ENCODE measurements at places on chromosomes 2 and 18.
A peak's percentile ranks its signal among the peaks of the same experiment; 100 is the strongest.

DNA sequence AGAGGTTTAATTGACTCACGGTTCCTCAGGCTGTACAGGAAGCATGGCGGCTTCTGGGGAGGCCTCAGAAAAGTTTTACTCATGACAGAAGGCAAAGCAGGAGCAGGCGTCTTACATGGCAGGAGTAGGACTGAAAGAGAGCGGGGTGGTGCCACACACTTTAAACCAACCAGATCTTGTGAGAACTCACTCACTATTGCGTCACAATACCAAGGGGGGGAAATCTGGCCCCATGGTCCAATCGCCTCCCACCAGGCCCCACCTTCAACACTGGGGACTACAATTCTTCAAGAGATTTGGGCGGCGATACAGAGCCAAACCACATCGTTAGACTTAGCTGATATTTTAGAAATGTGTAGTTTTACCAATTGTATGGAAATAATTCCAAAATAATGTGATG is 77.6 kb upstream of the SLC4A10 start:
- no peak for DNase-seq

- peak; percentile 82 for DNase-seq
These were observed 345.7 kb downstream of the CYP26B1 start for GRCh38 chr2:71801969-71802368.

- no peak for DNase-seq
These were observed 27.1 kb downstream of the RAB31 start for GRCh38 chr18:9735238-9735637.

DNA sequence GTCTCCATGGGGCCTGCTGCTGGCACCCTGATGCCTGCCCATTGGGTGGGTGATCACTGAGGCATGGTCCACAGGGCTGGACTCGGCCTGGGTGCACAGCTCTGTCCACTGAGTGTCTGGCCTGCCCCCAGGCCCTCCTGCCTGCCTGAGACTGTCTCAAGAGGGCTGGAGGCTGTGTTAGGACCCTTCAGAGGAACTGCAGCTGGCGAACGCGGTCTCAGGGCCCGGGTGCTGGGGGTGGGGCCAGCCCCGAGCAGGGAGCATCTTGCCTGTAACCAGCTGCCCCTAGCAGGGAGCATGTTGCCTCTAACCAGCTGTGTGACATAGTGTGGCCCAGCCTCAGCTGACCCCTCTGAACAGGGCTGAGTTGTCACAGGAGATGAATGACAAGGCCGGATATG is 50.0 kb downstream of the TWIST2 start:
- no peak for DNase-seq

DNA sequence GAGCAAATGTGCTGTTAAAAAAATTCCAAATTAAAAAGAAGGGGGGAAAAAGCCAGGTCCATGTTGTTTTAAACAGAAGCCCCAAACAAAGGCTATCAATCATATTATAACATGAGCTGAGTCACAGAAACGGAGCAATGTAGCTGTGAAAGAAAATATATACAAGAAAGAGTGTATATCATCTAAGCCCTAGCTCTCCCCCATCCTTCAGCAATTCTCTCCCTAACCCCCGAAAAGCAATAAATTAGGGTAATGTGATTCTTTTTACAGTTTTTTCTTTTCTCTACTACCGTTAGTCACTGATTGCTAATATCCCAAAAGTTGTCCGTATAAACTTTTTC is 25.3 kb downstream of the FEZ2 start:
- DNase-seq = no peak

GRCh38 chr18:56388571-56388970 is 249.8 kb downstream of the TXNL1 start:
- no peak for DNase-seq

GRCh38 chr2:223846515-223846914 is 9.1 kb upstream of the AP1S3 start:
- peak; percentile 89 for DNase-seq

GRCh38 chr18:35289293-35289692 is 736 bp downstream of the ZSCAN30 start:
- DNase-seq = peak; percentile 35

DNA sequence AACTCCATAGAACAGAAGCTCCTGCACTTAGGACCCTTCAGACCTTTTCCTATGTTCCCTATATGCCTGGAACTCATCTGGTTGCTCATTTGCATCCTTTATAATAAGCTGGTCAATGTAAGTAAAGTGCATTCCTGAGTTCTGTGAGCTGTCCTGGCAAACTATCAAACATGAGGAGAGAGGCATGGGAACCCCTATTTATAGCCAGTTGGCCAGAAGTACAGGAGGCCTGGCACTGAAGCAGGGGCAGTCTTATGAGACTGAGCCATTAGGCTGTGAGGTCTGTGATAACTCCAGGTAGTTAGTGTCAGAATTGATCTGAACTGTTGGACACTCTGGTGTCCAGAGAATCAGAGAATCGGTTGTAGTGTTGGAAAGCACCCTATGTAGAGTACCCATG is 88.4 kb downstream of the EHD3 start:
- peak; percentile 51 for DNase-seq

GRCh38 chr2:10460366-10460796 is 12.3 kb upstream of the ODC1 start:
- DNase-seq = no peak

DNA sequence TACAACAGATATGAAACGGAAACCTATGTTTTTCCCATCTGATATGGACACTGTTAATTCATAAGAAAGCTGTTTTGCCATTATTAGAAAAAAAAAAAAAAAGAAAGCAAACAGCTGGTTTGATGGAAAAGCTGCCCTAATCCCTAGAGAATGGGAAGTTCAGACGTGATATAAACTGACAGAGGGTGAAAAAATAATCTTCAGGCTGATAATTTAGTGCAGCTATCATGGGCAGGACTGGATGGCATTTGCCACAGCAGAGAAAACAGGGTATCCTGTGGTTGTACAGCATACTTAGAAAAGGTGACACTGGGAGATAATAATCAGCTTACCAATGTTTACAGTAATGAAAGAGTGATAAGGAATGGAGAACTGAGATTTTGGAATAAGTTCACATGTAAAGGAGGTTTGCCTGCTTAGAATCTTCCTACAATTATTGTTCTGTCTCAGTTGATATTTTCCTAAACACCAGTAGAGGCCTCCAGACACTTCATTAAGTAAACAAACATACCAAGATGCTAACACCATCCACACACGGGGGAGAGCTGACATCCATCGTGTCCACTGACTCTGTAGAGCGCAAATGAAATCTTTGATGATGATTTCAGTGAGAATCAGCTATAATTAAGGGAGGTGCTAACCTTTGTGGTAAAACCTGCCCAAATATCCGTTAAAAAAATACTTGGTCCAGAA is 211.6 kb upstream of the MMADHC start:
- peak; percentile 59 for DNase-seq

GRCh38 chr2:43455731-43456642 is 139.9 kb downstream of the THADA start:
- peak; percentile 66 for DNase-seq

DNA sequence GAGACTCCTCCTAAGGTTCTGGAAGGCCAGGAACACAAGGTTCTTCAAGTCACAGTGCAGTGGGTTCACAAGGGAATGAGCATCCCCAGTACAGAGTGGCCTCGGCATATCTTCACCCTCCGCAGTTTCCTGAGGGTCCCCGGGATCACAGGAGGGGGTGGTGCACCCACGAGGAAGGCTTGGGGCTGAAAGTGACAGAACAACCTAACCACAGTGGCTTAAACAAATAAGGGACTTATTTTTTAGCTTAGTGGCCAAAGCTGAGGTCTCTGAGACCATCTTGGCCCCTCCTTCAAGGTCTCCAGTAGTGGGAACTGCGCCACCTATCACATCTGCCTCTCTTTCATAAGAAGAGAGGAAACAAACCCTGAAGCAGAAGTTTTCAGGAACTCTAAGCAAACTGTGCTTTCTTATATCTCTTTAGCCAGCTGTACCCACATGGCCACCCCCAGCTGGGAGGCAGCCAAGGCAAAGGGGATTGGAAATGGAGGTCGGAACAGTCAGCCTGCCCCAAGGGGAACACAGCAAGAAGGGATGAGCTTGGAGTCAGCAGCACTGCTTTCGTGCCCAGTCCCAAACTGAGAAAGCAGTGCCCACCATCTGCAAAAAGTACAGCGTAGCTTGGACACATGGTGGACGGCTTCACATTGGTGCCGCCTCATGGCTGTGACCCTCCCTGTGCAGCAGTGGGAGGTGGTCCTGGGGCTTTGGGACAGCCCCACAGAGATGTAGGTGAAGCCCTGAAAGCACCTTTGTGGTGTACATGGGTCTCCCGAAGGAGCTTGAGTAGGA is 260.0 kb upstream of the ID2 start:
- no peak for DNase-seq

DNA sequence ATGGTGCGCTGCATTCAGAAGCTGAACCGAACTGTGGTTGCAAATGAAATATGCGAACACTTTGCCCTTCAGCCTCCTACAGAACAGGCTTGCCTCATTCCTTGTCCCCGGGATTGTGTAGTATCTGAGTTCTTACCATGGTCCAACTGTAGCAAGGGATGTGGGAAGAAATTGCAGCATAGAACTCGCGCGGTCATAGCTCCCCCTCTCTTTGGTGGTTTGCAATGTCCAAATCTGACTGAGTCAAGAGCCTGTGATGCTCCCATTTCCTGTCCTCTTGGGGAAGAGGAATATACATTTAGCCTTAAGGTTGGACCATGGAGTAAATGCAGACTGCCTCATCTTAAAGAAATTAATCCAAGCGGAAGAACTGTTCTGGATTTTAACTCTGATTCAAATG is 291.4 kb downstream of the THSD7B start:
- DNase-seq = no peak

GRCh38 chr2:146801886-146802285 is 1042.9 kb upstream of the ACVR2A start:
- no peak for DNase-seq

DNA sequence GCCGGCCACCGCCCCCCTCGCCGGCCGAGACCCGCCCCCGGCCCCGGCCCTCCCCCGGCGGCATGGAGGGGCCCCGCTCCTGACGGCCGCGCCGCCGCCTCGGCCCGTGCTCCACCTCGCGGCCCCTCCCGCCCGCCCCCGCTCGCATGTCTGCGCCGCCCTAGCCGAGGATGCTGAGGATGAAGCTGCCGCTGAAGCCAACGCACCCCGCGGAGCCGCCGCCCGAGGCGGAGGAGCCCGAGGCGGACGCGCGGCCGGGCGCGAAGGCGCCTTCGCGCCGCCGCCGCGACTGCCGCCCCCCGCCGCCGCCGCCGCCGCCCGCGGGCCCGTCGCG is 397 bp downstream of the ZCCHC2 start:
- DNase-seq = no peak

DNA sequence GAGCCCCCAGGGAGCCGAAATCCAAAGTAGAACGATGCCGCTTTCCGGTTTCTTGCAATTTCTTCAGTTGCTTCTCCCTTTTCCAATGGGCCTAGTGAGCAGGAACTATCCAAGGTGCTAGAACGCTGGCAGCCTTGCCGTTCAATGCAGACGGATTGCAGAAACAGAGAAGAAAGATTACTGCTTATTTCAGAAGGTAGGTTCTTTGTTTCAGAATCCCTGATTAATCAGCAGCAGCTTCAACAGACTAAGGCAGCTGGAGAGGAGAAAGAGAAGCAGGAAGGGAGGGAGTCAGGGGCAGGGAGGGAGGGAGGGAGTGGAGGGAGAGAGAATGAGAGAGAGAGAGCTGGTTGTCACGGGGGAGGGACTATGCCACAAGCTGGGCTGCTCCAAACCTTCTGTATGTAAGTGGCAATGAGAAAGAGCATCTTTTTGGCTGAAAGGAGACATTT is 576 bp downstream of the NYAP2 start:
- DNase-seq = peak; percentile 68

DNA sequence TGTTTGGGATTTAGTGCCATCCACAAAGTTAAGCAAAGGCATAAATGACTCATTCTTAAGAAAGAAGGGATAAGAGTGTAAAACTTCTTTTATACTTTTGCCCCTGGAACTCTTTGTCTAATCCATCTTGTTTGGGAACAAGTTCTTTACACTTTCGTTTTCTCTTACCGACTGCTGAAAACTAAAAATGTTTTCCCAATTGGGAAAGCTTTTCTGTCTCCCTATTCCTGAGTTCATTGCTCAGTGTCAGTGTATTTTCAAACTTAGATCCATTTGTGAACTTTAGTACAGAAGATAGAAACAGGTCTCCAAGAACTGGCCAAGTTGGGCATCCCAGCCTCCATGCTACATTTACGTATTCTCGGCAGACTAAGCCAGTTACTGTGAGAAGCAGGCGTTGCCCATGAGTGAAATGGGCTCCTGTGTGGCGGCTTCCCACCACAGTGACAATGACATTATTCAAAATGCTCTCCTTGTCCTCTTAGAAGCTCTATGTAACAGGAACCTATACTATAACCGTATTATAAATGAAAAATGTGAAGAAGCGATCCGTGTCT is 51.7 kb downstream of the TGOLN2 start:
- DNase-seq = peak; percentile 56

GRCh38 chr2:40758401-40759155 is 306.7 kb upstream of the SLC8A1 start:
- DNase-seq = peak; percentile 19

DNA sequence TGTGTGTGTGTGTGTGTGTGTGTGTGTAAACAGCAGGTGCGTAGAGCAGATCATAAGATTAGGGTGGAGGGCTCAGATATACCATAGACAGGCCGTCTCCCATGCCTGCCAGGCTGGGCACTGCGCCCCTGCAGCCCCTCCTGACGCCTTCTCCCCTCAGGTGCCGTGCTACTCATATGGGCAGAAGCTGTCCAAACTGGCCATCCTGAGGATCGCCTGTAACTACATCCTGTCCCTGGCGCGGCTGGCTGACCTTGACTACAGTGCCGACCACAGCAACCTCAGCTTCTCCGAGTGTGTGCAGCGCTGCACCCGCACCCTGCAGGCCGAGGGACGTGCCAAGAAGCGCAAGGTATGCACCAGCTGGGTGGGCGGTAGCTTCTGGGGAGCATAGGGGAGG is 10.0 kb downstream of the ATOH8 start:
- no peak for DNase-seq

DNA sequence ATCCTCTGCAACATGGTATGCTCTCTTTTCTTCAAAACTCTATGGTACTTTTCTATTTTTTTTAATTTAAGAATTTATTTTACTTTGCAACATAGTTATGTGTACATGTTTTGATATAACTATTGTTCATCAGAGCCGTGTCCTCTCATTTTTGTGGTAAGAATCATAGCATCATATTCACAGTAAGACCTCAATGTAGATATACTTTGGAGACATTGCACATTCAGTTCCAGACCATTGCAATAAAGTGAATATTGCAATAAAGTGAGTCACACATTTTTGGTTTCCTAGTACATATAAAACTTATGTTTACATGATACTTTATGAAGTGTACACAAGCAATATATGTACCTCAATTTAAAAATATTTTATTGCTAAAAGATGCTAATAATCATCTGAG is 22.7 kb upstream of the LINC00305 start:
- no peak for DNase-seq

GRCh38 chr2:144453486-144454158 is 66.3 kb downstream of the ZEB2 start:
- DNase-seq = peak; percentile 35

GRCh38 chr18:5982332-5982731 is 87.0 kb upstream of the TMEM200C start:
- DNase-seq = no peak

- DNase-seq = peak; percentile 32
These were observed 54.0 kb upstream of the GPR75 start for GRCh38 chr2:53913721-53914120.
